T-helper 17 cell (primary cell): ENCODE measurements at places on chromosomes 5 and 9. TPM values are rescaled to one million over a fixed set of nuclear protein-coding genes. Genes with fewer than 3 reads are reported as not detected.

DNA sequence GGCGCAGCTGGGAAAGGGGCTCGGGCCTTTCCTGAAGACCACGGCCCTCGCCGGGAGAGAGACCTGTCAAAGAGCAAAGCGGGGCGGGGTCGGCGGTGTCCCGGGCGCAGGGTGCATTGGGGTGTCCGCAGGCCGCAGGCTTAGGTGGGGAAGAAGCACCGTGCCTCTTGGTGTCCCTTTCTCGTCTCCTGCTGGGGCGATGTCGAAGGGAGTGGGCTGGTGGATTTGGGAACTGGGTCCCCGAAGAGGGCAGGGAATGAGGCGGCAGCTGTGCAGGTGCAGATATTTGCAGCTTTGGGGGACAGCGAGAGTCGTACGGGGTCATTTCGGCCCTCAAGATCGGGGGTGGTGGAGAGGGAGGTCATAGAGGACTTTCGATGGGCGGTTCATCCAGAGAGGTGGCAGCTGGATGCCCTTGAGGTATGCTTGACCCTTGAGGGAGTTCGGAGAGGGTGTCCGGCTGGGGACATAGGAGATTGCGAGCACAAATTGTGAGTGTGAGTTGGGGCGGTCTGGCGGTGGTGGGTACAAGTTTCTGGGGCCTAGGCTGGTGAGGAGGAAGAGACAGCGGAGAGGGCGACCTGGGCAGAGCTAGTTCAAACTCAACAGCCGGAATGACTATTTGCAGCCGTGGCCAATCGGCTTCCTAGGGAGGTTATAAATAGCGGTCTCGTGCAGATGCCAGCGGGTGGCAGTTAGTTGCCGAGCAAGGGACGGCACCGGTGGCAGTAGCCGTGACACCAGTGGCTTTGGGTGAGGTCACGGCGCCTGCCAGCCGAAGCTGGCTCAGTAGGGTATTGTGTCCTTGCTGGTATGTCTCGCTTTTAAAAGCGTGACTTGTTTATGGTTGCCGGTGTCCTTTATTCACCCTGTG is 601 bp downstream of the NNT start:
- peak; percentile 47 for DNase-seq

GRCh38 chr5:31366941-31367340 is 165.0 kb downstream of the DROSHA start:
- DNase-seq = no peak

GRCh38 chr5:91194824-91195381 is 188.2 kb downstream of the ARRDC3 start:
- no peak for DNase-seq

Gene SLC6A7
- not detected for total RNA-seq

DNA sequence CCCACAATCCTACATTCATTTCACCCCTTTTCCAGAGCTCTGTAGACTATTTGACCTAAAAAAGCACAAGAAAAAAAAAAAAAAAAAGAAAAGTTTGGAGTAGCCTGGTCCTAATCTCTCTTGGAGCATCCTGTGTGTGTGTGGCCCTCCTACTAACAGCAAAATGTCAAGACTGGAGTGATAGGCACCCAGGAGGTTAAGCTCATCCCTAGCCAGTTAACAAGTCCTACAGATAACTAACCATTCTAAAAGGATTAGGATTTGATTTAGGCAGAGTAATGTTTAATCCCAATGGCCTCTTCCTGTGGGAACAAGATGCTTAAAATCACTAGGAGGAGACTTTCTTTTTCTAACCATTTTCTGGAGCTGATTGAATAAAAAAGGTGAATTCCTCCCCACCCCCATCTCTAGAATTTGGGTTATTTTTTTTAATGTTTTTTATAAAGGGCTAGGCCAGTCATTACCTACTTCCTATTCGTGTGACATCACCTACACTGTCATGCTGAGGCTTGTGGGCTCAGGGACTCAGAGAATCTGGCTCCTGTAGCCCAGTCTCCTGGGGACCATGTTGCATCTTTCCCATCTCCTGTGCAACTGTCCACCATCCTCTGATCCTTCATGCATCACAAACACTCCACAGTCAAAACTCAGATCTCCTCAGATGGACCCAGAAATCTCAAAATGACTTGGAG is 43.2 kb upstream of the NR3C1 start:
- no peak for DNase-seq

Gene LRRC14B
- not detected for total RNA-seq

- no peak for DNase-seq
Measured at GRCh38 chr9:72921888-72922654, 30.8 kb downstream of the ALDH1A1 start.

Gene WNK2
- not detected for total RNA-seq

- DNase-seq = no peak
Measured at GRCh38 chr9:131960851-131961495, 118.7 kb downstream of the MED27 start.

GRCh38 chr5:66608501-66608900 is 12.3 kb downstream of the MAST4 start:
- DNase-seq = no peak

- DNase-seq = no peak
Measured at GRCh38 chr9:3863111-3863528, 337.3 kb upstream of the RFX3 start.

DNA sequence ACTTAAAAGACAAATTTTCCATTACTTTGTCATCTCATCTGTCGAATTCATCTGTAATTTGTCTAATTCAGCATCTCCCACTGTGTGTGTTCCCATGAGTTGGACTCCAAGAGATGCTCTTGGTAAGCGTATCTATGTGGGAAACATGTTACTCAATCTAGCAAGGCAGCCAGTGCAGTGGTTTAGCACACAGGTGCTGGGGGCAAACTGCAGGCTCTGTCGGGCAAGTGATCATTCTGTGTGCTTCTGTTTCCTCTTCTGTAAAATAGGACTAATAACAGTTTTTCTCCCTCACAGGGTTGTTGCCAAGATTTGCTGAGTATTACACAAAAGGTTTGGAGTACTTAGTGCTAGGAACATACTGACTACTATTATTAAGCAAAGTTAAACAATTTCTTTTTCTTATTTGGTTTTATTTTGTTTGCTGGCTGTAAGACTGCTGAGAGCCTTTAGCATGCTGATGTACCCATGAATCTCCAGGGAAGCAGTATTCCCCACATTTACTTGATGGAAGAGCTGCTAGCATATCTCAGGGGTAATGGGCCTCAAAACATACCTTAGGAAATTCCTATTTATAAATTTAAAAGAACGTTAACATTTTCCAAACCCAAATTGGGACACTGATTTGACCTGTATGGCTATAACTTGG is 709 bp upstream of the GAPT start:
- no peak for DNase-seq

Gene CKMT2
- total RNA-seq = not detected

Gene ENTPD2
- total RNA-seq = 0.20 TPM

GRCh38 chr9:128684325-128685199 is 4.5 kb upstream of the SET start:
- peak; percentile 46 for DNase-seq

Gene PFN3
- not detected for total RNA-seq

Gene RBM18
- total RNA-seq = 25.9 TPM
